ENCODE measurements at places on chromosomes 2 and 18.

- DNase-seq = no peak
These were observed 58.4 kb downstream of the TMEM247 start for GRCh38 chr2:46537624-46538295.

- no peak for DNase-seq
These were observed 389.8 kb downstream of the FIGN start for GRCh38 chr2:163345795-163346573.

DNA sequence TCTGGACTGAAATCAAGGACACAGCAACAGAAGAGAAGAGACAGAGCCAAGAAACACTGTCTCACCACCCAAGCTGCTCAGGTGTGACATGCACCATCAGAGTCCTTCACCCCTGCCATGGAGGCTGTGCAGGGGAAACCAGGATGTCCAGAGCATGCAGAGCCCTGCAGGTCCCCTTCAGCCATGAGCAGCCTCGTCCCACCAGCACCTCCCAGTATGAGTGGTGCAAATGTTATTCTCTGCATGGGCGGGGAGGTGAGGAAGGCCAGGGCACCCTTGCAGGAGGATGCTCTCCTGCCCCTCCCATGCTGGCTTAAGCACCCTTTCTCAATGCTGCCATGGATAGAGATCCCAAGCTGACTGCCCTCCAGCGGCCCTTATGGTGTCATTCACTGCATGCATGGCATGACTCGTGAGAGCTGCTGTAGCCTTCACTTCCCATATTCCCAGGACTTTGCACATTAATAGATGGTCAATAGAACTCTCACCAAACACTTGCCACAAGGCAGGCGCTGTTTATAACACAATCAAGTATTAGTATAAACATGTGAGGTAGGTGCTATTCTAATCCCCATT lies 171.0 kb downstream of the ANAPC1 start:
- DNase-seq = no peak

- no peak for DNase-seq
These were observed 450.1 kb downstream of the ANKRD30B start for GRCh38 chr18:15198116-15198389.

- no peak for DNase-seq
These were observed 115.7 kb downstream of the NCKAP5 start for GRCh38 chr2:133452583-133452982.

DNA sequence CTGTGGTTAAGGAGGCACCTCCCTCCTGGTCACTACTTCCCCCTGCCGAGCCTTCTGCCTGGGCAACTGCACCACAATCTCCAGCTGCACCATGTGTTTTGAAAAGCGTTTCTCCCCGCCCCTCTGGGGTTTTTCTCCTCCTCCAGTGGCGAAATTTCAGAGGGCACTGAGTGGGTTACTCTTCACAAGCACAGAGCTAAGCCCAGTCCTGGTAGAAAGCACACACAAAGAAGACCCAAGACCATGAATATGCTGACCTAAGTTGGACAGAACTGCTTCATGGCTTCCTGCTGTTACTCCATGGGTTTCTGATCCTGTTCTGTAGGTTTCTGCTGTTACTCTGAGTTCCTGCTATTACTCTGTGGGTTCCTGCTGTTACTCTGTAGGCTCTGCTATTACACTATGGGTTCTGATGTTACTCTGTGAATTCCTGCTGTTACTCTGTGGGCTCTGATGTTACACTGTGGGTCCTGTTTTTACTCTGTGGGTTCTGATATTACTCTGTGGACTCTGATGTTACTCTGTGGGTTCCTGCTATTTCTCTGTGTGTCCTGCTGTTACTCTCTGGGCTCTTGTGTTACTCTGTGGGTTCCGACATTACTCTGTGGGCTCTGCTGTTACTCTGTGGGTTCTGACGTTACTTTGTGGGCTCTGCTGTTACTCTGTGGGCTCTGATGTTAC lies 216.6 kb downstream of the RTP5 start:
- no peak for DNase-seq

DNA sequence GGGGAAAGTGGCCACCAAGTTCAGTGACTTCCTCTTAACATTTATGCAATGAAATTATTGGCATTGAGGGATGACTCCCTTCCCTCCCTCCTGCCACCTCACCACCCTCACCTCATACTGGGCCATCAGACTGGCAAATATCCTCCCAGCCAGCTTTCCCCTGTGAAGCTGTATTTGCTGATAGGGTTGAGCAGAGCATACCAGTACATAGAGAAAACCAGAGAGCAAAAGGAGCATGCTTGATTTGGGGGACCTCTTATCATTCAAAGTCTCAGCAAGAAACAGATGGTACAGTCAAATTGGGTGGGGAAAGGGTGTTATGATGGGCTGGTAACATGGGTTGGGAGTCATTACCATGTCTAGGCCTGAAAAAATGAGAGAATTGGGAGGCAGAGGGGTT lies 19.1 kb upstream of the B3GNT2 start:
- DNase-seq = no peak

DNA sequence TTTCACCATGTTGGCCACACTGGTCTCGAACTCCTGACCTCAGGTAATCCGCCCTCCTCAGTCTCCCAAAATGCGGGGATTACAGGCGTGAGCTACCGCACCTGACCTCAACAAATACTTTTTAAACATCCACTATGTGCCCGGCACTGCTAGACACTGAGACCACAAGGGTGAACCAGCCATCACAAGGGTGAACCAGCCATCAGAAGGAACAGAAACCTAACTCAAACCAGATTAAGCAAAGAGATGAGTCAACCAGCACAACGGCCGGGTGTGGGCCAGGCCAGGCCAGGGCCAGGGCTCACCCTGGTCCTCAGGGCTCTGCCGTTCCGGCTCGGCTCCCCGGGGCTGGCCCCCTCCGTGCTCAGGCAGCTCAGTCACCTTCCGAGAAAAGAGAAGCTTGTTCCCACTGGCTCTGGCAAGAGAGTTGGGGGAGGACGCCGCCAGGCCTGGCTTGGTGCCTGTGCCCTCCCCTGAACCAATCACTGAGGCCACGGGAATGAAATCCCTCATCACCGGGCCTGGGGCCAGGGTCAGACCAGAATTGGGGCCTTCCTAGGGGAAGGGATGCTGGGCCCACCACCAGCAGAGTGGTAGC lies 4.4 kb downstream of the TEX44 start:
- DNase-seq = no peak
